ENCODE measurements at places on chromosomes 11 and 22.

DNA sequence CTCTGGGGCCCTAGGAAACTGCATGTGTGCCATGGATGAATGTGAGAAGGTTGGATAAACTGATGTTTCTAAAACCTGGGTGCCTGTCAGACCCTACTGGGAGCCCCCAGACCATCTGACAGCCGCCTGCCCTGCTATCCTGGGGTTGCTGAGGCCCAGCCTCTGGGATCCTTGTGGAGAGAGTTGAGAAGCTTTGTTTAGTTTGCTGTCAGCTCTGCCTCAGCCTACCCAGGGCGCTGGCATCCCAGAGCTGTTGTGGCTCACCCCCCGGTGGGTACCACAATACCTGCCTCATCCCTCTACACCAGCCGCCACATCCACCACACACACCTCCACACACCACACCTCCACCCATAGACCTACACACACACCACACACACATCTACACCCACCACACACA lies 38.5 kb upstream of the HMOX1 start:
- DNase-seq = no peak

GRCh38 chr11:73359930-73360742 lies 16.1 kb upstream of the RELT start:
- DNase-seq = no peak

DNA sequence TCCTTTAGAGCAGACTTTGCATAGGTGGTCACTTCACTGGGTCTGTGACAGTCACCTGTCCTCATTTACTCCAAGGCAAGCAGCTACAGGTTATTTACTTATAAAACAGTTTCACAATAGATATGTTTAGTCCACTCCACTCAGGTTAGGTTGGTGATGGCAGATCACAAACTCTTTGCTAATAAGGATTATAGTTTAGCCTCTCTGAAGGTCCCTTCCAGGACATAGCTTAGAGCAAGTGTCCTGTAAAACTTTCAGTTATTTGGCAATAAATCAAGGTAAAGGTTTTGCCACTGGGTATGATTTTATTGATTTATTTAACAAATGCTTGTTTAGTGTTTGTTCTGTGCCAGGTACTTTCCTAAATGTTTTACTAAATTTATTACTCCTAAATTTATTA lies 8.8 kb downstream of the OR6Q1 start:
- DNase-seq = no peak

GRCh38 chr11:44311339-44312261 lies 1.7 kb upstream of the ALX4 start:
- no peak for DNase-seq

DNA sequence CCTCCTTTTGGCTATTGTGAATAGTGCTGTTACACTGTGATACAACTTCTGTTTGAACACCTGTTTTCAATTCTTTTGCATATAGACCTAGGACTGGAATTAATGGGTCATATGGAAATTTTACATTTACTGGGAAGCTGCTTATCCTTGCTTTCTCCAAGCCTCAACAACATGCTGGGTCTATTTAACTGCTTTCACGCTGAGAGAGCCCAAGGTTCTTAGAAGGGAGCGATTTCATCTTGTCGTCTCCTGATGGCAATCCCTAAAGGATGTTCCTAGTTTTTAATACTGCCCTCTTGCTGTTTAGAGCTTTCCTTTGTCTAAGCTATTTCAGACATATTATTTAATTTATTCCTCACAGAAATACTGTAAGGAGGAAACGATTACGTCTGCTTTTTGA lies 15.5 kb downstream of the IRAG1 start:
- DNase-seq = no peak

DNA sequence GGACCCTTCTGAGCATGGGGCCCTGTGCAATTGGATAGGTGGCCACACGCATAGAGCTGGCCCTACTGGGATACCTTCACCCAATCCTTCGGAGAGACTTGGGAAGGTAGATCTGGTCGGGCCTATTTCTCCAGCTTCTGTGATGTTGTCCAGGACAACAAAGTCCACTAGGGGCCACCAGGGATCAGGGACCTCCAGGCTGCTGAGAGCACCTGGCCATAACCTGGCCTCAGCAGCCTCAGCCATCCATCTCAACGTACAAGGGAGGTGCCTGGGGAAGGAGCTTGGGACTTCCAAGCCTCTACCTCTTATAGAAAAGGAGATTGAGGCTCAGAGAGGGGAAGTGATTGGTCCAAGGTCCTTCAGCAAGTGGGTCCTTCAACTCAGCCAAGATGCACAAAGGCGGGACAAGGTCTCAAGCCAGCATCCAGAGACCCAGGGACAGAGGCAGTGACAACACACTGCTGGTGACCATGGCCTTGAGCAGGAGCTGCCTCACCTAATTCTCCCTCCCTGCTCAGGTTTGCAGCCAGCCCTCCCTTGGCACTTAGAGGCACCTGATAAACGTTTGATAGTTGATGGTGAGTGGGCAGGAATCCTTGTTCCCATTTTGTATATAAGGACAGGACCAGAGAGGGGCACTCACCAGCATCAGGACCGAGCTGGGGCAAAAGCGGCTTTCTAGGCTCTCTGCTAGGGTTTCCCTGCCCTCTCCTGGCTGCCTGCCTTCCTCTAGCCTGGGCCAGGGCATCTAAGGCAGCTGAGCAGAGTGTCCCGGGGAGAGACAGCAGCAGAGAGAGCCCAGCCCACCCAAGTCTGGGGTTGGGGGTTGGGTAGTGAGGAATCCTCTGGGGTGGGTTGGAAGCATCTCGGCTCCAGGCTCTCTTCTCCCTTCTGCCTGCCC lies 4.5 kb downstream of the RAC2 start:
- DNase-seq = no peak

DNA sequence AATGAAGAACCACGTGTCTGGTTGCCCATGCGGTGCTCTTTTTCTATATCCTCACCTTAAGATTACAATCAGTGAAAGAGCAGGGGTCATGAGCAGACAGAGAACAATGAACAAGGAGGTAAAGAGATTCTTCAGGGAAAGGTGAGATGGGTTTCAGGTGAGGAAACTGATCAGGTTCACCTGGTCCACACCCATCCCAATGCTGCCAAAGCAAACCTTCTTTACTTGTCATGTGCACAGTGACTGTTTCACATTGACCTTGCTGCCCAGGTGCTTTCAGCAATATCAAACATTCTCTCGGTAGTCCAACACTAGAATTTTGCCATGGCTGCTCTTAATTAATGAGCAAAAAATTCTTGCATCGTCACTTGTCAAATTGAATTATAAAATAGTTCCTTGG lies 24.5 kb upstream of the OR9Q2 start:
- DNase-seq = no peak

GRCh38 chr22:26460202-26460601 lies 23.4 kb downstream of the HPS4 start:
- DNase-seq = no peak

DNA sequence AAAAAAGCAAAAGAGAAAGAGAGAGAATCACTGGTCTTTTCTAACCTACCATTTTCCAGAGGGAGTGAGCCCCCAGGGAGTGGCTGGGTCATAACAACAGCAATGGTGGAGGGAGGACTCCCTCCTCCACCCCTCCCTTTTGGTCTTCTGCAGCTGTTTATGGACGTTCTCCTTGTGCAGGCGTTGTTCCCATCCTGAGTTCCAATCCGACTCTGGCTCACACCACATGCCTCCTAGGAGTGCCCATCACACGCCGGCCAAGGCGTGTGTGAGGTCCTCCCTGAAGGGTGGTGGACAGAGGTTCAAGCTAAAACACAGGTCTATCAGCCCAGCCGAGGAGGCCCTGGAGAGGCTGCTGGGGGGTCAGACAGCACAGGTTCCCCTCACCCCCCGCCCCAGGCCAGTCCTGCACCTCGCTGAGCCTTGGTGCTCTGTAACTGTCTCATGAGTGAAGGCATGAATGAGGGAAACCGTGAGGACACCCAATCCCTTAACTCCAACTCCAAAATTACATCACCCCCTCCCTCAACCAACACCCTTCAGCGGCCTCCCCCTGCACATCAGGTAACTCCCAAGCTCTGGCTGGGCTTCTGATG lies 29.4 kb downstream of the IFT27 start:
- no peak for DNase-seq

- DNase-seq = no peak
Measured at GRCh38 chr22:49658902-49659280, 168.8 kb downstream of the BRD1 start.

- no peak for DNase-seq
Measured at GRCh38 chr11:46309814-46310259, 32.4 kb downstream of the CREB3L1 start.

- no peak for DNase-seq
Measured at GRCh38 chr11:22991196-22991595, 130.9 kb upstream of the CCDC179 start.

DNA sequence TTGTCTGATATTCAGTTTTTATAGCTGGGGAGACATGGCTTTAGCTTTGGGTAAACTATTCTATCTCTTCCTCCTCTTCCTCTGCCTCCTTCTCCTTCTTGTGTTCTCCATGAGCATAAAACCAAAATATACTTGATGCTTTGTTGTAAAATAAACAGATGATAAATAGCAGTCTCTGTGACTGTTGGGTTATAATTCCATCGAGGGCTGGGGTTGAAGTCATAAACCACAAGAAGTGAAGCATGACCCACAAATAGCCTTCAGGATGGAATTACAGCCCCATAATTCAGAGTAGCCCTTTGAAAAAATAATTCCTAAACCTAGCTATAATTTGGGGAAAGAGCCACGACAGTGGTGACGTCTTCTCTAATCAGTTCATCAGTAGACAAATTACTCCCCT lies 177.7 kb downstream of the SNX19 start:
- DNase-seq = no peak

DNA sequence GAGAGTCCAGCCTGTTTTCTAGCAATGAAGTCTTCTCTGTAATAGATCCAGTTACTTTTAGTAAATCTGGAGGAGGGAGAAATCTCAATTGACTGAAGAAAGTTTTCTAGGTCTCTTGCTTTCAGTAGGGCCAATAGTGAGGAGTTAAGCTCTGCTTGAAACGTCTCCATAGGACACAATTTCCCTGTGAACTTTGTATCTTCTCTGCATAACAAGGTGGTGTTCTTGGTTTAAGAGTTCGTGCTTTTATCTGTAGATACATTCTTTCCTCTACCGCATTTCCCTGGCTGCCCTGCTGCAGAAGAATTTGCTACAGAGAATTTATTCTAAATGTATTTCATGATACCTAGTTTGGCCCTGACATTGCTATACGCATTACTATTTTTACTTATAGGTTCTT lies 183.1 kb downstream of the ARHGAP42 start:
- DNase-seq = no peak

DNA sequence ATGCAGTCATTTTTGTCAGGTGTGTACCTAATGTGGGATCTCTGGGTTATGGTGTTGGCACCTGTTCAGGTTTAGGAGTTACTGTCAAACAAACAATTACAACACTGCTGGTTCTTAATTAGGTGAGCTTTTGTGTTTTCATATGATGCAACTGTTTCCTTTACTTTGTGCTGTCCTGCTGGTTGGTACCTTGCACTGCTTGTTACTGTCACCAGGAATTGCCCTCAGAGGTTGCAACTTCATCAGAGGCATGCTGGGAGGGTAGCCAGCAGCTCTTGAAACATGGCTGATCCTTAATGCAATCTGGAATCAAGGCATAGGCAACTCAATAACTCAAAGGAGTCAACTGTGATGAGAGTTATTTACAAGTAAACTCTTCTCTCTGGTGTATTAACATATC lies 400.3 kb downstream of the MIAT start:
- DNase-seq = no peak

DNA sequence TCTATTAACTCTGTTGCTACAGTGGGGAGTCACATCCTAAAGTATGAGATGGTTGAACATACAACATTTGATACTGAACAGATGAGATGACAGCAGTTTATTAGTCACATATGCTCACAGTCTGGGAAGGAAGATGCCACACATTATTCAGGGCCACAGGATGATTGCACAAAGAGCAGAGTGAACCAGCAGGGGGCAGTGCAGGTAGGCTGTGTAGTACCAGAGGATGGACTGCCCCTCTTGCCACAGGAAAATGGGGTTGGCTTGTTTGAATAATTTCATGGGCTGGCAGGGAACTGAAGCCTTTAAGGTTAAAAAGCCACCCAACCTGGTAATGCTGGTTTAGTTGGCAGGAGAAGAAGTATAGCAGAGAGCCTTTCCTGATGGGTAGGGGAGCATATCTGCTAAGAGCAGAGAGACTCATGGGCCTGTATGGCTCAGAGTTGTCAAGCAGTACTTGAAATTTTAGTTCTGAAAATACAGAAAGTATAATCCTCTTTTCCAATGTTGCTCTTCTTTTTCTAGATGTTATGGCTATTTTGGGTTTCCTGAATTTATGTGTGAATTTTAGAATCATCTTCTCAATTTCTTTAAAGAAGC lies 180.4 kb upstream of the B3GAT1 start:
- DNase-seq = peak; percentile 43

- DNase-seq = no peak
Measured at GRCh38 chr22:40050258-40050657, 55.5 kb downstream of the FAM83F start.

GRCh38 chr11:102830001-102830727 lies 13.2 kb downstream of the MMP3 start:
- no peak for DNase-seq

GRCh38 chr11:45173064-45173463 lies 26.6 kb downstream of the PRDM11 start:
- DNase-seq = peak; percentile 63

- DNase-seq = no peak
Measured at GRCh38 chr22:25774575-25775026, 32.6 kb downstream of the MYO18B start.

- peak; percentile 51 for DNase-seq
Measured at GRCh38 chr11:116229236-116229970, 543.4 kb downstream of the BUD13 start.

GRCh38 chr11:123187665-123188507 lies 7.2 kb downstream of the CLMP start:
- no peak for DNase-seq

GRCh38 chr11:123754101-123754568 lies at the start of gene OR6X1:
Gene OR6X1 (minus strand): TSS chr11:123754518. CDS start chr11:123754518, 0 bp downstream.
- DNase-seq = no peak

DNA sequence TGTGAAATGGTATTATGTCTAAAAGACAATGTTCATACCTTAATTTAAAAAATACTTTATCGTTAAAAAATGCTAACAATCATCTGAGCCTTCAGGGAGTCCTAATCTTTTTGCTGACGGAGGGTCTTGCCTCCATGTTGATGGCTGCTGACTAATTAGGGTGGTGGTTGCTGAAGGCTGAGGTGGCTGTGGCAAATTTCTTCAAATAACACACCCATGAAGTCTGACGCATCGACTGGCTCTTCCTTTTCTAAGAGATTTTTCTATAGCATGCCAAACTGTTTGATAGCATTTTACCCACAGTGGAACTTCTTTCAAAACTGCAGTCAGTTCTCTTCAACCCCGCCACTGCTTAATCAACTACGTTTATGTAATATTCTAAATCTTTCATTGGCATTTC lies 33.6 kb downstream of the TCF20 start:
- DNase-seq = no peak

- DNase-seq = no peak
Measured at GRCh38 chr11:17561111-17561415, 14.0 kb downstream of the OTOG start.

DNA sequence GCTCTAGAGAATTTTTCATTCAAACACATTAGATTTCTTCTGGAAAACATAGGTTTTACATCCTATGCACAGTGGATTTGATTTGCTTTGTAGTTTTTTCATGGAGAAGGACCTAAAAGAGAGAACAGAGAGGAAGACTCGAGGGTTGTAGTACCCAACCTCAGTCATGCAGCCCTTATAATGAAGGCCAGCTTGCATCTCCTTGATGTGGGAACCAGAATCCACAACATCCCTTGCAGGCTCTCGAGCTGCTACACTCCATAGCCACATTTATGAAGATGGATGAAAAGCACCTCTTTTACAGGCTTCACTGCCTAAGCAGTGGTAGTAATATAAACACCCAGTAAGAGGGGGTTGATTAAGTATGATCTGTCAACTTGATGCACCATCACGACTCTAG lies 9.5 kb upstream of the OR5B12 start:
- no peak for DNase-seq

GRCh38 chr22:24183321-24184031 lies 2.2 kb downstream of the SUSD2 start:
- peak; percentile 84 for DNase-seq
